Suppressor macrophage treated with lipopolysaccharide for 1 hour (primary cell): ENCODE measurements at places on chromosomes 1 and 21.
A peak's percentile ranks its signal among the peaks of the same experiment; 100 is the strongest.

- no peak for DNase-seq
These were observed 484.1 kb upstream of the VAMP3 start for GRCh38 chr1:7287013-7287412.

GRCh38 chr1:37244083-37244480 is 209.8 kb upstream of the GRIK3 start:
- DNase-seq, result no peak

DNA sequence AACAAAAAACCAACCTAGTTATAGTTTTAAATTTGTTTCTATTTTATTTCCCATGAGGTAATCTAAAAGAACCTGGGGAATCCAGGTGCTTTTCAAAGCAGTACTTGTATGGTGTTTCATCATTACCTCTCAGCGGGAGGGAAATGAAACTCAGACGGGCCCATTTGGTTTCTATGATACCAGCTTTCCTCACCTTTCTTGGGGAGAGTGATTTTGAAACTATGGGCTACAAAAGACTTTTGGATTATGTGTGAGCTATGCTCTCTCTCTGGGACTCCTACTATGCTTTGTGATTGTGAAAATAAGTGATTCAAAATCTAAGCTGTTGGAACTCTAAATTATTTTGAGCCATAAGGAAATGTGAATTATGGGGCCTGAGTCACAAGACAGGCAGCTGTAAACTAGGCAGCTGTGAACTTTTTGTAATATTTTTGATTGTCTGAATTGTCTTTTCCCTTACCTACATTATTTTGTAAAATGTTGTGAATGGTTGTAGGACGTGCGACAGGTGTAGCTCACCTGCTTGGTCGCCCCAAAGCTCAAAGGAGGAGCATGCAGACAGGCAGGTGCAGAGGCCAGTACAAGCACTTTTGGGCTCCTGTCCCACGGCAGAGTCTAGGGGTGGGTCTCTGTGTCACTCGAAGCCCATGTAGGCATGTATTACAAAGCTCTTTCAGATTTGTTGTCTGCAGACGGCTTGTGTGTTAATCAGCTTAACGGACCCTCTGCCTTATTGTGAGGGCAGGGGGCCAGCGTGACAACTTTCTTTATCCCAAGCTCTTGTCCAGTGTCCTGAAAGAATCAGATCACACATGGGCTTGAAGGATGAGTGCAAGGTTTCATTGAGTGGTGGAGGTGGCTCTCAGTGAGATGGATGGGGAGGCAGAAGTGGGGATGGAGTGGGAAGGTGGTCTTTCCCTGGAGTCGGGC is 64.8 kb upstream of the BACH1 start:
- peak; percentile 58 for DNase-seq

DNA sequence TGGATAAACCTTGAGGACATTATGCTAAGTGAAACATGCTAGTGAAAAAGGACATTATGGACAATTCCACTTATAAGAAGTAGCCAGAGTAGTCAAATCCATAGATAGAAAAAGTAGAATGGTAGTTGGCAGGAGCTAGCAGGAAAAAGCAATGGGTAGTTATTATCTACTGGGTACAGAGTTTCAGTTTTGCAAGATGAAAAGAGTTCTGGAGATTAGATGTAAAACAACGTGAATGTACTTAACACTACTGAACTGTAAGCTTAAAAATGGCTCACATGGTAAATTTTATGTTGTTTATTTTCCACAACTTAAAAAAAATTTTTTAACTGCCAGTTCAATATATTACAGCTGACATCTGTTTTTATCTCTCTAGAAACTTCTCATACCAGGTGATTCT is 19.4 kb downstream of the JAK1 start:
- no peak for DNase-seq

DNA sequence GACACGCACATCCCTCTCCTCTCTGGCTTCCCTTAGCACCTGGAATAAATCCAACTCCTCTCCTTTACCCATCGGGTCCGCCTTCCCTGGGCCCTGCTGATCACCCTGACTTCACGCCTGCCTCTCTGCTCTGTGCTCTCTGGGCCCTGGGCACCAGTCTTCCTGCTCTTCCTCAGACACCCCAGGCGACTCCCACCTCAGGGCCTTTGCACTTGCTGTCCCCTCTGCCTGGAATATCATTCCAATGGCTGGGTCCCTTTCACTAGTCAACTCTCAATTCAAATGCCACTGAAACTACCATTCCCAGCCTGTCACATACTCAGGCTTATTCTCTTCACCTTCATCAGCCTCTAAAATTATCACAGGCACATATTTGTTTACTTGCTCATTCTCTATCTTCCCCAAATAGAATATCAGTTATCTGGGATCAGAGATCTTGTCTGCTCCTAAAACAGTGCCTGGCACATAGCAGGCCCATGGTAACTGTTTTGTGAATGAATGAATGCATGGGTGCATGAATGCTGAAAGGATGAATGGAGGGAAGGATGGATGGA is 27.2 kb upstream of the SELENON start:
- no peak for DNase-seq

GRCh38 chr21:38911484-38912101 is 105.9 kb downstream of the ETS2 start:
- no peak for DNase-seq

GRCh38 chr1:216453777-216454176 is 30.5 kb upstream of the USH2A start:
- DNase-seq, result no peak

DNA sequence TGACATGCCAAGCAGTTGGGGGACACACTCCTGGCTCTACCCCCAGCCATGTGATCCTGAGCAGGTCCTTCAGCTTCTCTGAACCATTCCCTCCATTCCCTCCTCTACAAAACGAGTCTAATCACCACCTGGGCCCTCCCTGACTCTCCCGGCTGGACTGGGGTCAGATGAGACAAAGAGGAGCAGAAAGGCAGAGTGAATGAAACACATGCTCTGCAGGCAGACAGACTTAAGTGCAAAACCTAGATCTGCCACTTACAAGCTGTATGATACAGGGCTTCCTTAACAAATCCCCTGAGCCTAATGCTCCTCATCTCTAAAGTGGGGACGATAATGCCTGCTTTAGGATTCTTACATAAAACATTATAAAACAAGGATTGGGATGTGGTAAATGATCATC is 17.3 kb downstream of the RIMS3 start:
- no peak for DNase-seq

DNA sequence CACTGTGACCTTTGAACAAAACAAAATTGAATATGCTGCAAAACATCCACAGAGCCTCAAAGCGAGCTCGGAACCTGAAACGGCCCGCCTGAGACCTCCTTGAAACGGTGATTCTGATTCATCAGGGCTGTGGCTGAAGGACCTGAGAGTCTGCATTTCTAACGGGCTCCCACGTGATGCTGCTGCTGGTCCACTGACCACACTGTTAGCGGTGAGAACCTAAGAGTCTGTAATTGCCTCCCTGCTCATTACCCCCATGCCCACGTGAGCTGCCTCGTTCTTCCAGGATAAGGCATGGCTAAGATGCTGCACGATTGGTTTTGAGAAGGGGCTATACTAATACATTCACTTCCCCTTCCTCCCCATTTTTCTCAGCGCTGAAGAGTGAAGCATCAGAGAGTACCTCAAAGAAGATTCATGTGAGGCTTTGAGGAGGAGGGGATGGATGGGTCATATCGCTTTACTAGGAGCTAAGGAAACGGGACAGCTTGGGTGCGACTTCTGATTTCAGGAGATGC is 9.7 kb downstream of the TLR5 start:
- DNase-seq, result no peak

DNA sequence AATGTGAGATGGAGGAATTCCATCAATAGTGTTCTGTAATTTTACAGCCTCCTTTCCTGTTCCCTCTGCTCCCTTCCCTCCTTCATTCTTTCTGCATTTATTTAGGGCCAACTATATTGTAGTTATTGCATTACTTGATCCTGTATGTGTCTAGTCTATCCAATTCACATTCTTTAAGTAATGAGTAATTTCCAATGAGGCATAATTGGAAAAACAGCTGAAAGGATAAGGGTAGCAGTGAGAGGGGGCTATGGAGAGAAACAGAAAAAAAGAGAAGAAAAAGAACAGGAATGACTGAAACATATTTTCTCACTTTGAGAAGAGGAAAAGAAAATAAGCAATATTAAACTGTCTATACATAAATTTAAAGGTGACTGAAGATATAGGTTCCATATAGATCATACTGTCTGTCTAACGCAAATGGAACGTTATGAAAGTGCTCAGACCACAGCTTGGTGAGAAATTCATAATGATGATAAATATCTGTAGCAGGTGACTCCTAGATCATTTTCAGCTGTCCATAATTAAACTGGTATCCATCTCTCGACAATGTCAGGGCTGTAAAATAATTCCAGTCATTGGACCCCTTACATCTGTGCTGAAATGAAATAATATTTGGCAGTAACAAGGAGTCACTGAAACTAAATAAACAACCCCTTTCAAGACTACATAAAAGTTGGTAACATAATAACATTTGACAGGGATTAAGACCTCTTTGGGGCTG is 61.8 kb downstream of the SPAG17 start:
- no peak for DNase-seq

GRCh38 chr21:28541371-28542112 is 451.1 kb downstream of the LTN1 start:
- DNase-seq, result no peak

- DNase-seq, result no peak
These were observed 6.2 kb downstream of the HSD11B1 start for GRCh38 chr1:209710847-209711246.

GRCh38 chr1:80973101-80973500 is 827.6 kb upstream of the ADGRL2 start:
- DNase-seq, result no peak

GRCh38 chr1:183206538-183207122 is 20.6 kb downstream of the LAMC2 start:
- DNase-seq, result no peak

- no peak for DNase-seq
These were observed 570.2 kb upstream of the BEND5 start for GRCh38 chr1:49346767-49347349.

DNA sequence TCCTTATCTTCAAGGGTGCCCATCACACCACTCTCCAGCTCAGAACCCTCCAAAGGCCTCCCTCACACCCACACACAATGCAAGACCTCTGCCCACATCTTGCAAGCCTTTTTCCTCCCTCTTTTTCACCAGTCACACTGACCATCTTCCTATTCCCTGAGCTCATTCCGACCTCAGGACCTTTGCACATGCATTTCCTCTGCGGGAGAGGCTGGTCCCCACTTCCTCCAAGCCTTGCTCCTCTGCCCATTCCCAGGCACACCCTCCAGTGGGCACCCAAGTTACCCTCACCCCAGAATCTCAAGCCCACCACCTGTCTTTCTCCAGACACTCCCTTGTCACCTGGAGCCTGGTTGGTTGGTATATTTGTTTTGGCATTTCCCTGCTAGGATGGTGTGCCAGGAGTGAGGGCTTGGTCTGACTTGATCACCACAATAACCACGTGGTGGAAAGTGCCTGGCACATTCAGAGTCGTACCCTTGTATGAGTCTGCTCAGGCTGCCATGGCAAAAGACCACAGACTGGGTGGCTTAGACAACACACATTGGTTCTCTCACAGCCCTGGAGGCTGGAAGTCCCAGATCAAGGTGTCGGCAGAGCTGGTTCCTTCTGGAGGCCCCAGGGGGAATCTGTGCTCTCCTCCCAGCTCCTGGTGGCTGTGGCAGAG is 13.2 kb downstream of the MX2 start:
- DNase-seq, result no peak

GRCh38 chr1:58528518-58528917 is 18.0 kb downstream of the OMA1 start:
- peak; percentile 56 for DNase-seq

GRCh38 chr1:1806890-1807289 is 28.6 kb upstream of the NADK start:
- no peak for DNase-seq

GRCh38 chr1:235304549-235305451 is 23.2 kb downstream of the ARID4B start:
- DNase-seq, result peak; percentile 55

DNA sequence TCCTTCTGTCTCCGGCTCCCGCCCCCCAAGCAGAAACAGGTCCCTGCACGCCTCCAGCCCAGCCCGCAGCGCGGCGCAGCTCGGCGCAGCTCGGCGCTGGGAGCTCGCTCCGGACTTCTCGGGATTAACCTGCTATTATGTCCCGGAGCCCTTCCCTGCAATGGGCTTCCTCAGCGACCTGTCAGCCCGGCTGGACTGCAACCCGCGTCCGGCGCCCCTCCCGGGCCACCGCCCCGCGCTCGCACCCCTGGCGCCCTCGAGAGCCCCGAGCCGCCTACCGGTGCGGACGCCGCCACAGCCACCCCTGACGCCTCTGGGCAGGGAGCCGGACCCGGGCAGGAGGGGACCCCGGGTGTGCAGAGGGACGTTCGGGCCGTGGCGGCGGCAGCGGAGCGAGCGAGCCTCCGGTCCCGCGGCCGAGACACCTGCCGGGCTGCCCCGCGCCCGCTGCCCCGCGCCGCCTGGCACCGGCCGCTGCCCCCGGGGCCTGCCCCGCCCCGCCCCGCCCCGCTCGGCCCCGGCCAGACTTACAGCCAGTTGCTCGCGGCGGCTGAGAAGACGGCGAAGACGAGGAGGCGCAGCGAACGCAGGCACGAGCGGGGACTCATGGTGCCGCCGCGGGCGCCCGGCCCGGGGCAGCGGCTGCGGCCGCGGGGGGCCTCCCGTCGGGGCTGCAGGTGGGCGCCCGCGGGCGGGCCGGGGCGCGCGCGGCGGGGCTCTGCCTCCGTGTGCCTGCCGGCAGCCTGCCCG is 407 bp downstream of the WNT4 start:
- no peak for DNase-seq

- DNase-seq, result no peak
These were observed 139.0 kb downstream of the RASAL2 start for GRCh38 chr1:178232949-178233348.

GRCh38 chr1:81174811-81175476 is 625.8 kb upstream of the ADGRL2 start:
- DNase-seq, result no peak

- peak; percentile 46 for DNase-seq
These were observed 3.2 kb upstream of the CCNL2 start for GRCh38 chr1:1402072-1402900.

GRCh38 chr21:15061747-15062605 is 2.8 kb downstream of the NRIP1 start:
- DNase-seq, result no peak

GRCh38 chr1:49125746-49126145 is 349.1 kb upstream of the BEND5 start:
- no peak for DNase-seq

DNA sequence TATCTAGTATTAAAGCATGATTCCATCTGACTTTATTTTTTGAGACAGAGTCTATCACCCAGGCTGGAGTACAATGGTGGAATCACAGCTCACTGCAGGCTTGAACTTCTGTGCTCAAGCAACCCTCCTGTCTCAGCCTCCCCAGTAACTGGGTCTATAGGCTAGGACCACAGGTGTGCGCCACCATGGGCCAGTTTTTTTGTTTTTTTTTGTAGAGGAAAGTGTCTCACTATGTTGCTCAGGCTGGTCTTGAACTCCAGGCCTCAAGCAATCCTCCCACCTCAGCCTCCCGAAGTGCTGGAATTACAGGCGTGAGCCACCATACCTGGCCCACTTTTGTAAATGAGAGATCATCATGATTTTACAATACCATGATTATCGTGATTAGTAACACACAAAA is 9.2 kb downstream of the PPP1R15B start:
- no peak for DNase-seq

- DNase-seq, result no peak
These were observed 68.6 kb upstream of the SPATA6 start for GRCh38 chr1:48540587-48540986.

GRCh38 chr1:203462878-203463277 is 12.7 kb upstream of the PRELP start:
- DNase-seq, result no peak

- peak; percentile 41 for DNase-seq
These were observed 27.5 kb downstream of the TRIM45 start for GRCh38 chr1:117093870-117094621.

GRCh38 chr1:196400478-196401451 is 207.5 kb downstream of the KCNT2 start:
- DNase-seq, result no peak
